Stimulated activated CD8-positive, alpha-beta memory T cell treated with anti-CD3 and anti-CD28 coated beads, Interleukin-15, amount 100 ng/mL, for 1 hour (primary cell): ENCODE measurements at places on chromosomes 11 and 22.

GRCh38 chr22:30447656-30448055, 22.1 kb downstream of the MTFP1 start:
- no peak for DNase-seq

- DNase-seq, result peak; percentile 24
Observed at GRCh38 chr22:26367402-26368245, 61.4 kb upstream of the ASPHD2 start.

DNA sequence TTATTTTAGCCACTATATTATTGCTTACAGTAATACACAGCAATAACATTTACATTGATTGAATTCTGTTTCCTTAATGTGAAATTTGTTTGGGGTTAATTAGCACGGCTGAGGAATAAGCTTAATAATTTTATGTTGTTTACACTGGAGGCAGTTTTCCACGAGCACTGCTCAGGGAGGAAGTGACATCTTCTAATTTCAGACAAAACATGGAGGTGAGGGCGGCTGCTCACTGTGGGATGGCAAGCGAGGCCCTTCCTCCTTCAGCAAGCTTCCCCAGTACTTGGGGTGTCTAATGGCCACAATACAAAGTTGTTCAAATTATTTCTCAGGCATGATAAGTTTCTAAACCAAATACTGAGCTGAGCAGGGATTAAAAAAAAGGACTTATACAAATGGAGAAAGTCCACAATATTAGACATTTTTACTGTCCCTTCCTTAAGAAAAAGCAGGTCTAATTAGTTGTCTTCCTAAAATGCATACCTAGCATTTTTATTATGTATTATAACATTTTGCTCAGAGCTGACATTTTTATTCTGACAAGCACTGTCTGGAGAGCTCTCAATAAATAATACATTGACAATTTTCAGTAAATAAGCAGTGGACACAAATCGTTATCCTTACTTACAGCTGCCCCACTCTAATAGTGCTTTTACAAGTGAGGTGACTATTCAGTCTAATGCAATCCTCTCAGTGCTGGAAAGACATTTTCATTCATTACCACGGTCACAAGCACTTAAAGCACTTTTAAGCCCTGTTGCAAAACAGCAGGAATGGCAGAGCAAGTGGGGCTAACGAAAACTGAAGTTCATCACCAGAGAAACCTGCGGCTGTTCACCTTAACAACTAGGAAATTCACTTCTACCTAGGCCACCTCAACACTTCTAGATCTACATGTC, 56.2 kb downstream of the SOX6 start:
- DNase-seq, result no peak

DNA sequence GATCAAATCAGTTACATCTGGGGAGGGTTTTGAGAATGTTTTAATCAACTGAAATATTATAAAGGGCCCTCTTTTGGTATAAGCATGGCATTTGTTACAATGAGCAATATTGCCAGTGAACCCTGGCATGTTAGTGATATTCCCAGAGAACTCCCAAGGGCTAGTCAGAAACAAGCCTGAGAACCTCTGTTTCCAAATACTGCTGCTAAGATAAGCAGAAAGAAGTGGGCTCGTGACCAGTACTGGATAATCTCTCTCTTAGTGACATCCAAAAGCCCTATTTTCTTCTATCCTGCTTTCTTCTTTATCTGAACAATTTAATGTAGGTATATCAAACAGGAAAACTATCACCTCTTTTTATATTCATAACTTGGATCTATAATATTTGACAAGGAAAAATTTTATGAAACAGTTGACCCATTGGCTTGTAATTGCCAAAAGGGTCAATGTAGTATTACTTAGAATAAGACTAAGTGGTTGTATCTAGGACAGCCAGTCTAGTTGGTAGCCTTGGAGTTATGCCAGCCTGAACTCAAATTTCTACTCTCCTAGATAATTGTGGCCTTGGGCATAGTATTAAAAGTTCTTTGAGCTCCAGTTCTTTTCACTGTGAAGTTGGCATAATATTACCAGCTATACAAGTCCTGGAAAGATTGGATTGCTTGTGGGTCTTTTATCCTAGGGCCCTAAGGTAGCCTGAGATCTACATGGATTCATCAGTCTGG, 15.7 kb downstream of the CAT start:
- no peak for DNase-seq

GRCh38 chr11:66007201-66007634, 4.6 kb upstream of the CST6 start:
- DNase-seq, result no peak

DNA sequence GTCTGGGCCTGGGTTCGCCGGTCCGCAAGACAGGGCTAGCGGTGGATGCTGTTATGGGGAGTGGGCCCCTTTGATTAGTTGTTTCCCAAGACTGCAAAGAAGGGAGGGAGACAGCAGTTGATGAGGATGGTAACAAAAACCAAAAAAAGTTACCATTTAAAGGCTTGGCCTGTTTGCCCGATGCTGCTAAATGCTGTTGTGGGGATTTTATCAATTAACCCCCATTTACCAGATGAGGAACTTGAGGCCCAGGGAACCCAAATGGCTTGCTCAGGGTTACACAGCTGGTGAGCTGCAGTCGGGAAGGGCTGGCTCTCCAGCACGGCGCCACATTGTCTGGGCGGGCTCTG, 3.4 kb downstream of the TRPT1 start:
- no peak for DNase-seq

DNA sequence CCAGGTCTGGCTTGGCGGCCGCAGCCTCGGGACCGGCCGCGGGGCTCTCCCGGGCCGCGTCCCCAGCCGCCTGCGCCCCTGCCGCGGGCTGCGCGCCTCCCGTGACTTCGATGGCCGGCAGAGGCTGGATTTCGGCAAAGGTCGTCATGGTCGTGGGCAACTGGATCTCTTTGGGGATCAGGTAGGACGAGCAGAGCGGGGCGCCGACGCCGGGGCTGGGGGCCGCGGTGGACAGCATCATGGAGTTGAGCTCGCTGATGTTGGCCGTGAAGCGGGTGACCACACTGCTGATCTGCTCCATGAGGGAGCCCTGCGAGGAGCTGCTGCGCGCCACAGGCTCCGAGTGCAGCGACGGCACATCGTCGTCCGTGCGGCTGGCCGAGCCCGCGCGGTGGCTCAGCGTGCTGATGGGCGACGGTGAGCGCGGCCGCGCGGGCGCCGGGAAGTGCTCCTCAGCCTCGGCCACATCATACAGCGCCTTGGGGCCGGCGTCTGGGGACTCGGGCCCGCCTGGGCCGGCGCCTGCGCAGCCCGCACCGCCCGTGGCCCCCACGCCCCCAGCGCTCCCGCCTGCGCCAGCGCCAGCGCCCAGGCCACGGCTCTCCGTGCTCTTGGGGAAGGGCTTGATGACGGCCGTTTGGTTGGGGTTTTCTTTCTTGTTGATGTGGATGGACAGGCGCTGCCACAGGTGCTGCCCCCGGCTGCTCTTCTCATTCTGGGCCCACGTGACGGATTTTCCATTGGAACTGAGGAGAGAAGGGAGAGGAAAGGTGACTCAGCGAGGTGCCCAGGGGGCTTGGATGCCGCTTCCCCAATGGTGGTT, 171.4 kb upstream of the CTSC start:
- DNase-seq, result no peak

DNA sequence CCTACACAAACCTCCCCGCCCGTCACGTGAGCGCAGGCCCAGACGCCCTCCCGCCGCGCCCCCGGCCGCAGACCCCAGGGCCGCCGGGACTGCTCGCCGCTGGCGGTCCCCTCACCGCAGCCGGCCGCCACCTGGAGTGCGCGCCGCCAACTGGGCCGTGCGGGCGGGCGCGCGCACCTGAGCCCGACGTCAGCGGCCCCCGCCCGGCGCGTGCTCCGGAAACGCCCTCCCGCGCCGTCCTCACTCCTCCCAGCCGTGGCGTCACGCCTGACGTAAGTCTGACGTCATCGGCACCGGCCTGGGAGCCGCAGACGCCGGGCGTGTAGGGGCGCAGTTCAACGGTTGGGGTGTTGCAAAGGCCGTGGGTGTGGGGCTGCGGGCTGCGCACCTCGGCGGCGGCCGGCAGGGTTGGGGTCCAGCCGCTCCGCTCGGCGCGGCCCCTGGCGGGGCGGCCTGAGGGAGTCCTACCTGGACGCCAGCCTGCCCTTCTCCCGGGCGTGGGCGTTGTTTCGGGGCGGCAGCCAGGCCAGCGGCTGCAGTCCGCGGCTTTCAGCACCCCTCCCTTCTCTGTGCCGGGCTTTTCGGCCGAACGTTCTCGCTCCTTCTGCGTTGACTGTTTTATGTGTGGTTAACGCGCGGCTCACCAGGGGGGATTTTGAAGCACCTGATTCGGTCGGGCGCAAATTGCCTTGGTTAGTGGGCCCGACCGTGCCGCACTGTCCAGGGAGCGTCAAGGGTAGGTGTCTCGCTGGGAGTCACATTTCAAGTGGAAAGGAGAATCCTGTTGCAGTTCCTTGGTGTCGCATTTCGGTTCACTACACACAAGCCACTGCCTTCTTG, at the start of gene JOSD1:
TSS of gene JOSD1 (minus strand) at position 155 of the 840 bp plus-strand sequence. CDS start 956 bp downstream, outside the sequence.
- DNase-seq, result peak; percentile 96

GRCh38 chr22:31533374-31533773, 37.0 kb downstream of the SFI1 start:
- DNase-seq, result no peak

DNA sequence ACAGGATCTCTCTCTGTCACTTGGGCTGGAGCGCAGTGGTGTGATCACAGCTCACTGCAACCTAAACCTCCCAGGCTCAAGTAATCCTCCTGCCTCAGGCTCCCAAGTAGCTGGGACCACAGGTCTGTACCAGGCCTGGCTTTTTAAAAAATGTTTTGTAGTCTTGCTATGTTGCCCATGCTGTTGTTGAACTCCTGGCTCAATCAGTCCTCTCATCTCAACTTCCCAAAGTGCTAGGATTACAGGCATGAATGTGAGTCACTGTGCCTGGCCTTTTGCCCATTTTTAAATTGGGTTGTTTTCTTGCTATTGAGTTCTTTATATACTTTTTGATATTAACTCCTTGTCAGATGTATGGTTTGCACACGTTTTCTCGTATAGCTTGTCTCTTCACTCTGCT, 33.0 kb upstream of the PITPNB start:
- DNase-seq, result no peak

- no peak for DNase-seq
Observed at GRCh38 chr11:59730896-59731565, 17.4 kb upstream of the OR10V1 start.

GRCh38 chr22:39144101-39144767, 8.2 kb downstream of the CBX7 start:
- no peak for DNase-seq

GRCh38 chr22:19176732-19177131, 1.8 kb downstream of the SLC25A1 start:
- no peak for DNase-seq

GRCh38 chr22:24693379-24693778, 81.1 kb downstream of the PIWIL3 start:
- no peak for DNase-seq

DNA sequence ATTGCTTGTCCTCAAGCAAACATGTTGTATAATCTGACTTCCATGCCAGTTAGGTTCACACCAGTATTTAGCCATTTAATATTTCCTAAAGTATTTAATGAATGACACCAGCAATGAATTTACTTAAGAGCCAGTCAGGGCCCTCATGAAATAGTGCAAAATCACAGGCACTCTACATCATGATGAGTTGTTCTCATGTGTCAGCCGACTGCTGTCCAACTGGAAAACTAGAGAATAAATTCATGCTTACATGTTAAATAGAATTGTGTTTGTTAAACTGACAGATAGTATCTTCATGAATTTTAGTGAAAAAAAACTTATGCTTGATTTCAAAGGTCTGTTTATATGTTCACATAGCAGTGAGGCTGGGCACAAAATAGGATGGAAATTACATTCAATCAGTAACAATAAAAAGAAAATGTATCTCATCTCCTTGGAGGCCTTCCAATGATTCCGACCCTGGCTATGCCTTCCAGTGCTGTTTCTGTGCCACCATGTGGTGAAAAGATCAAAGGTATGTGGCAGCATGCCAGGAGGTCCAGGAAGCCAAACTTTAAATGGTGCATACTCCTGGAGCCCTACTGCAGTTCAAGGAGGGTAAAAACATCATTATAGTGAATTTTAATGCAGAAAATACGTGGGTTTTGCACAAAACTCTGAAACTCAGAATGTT, 45.2 kb downstream of the CTSC start:
- no peak for DNase-seq
